ENCODE measurements at places on chromosomes 12 and 14.

DNA sequence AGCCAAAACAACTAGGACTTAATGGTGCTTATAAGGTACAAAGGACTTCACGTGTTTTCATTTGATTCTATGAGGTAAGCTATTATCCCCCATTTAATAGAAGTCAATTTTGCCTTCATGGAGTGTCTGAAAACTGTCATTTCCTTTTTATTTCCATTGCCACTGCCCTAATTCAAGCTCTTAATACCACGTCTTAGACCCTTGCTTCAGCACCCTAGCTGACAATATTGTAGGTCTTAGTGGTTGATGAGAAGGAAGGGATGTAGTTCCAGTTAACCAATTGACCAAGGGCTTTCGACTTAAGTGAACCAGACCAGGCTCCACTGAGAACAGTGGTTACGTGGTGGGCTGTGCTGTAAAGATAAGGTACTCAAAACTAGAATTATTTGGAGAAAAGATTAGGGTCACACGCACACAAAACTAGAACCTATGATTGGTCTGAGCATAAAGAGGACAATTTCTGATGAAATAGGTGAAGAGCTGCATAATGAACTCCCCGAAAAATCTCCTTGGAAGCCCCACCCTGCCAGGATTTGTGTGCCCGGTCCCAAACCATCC lies 9.6 kb upstream of the ASIC1 start:
- no peak for DNase-seq

DNA sequence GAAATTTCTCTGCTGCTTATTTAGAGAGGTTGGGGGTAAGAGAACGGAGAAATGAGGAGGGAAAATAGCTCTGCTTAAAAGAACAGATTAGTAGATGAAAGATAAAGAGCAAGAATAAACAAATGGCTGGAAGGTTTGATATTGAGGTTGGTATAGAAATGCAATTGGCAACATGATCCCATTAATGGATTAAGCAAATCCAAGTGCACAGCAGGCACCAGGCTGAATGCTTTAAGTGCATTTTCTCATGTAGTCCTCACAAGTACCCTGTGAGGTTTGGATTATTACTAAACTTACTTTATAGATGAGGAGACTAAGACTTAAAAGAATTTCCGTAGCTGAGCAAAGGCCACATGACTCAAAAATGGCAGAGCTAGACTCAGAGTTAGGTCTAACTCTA lies 76.9 kb upstream of the ATF1 start:
- DNase-seq = no peak

DNA sequence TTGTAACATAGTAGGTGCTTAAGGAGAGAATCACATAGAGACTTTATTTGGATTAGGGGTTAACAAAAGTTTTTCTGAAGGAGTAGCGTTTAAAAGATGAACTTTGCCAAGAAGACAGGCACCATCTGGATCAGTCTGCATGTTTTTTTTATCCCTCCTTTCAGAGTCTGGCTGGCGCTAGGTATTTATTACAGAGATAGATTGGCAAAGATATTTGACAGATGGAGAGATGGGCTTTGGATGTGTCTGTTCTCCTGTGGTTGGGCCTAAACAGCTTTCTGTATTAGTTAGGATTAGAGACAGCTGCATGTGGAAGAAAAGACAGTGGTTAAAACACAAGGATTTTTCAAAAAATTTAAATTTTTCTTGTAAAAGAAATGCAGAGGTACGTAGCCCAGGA lies 133.9 kb downstream of the C12orf75 start:
- DNase-seq = no peak

DNA sequence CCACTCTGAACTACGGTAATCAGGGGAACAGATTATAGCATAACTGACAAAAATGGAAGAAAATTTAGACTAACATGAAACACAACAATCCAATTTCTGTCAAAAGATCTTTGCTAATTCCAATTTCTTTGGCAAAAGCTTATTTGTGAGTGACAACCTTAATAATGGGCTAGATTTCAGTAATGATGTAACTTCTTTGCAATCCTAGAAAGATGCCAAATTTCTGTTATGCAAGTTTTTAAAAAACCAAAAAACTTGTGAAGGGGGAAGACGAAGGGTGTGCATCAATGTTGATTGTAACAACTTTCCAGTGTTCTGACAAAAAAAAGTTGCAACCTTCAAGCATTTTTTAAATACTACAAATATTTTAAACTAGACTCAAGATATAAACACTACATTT lies 59.9 kb downstream of the DICER1 start:
- no peak for DNase-seq

DNA sequence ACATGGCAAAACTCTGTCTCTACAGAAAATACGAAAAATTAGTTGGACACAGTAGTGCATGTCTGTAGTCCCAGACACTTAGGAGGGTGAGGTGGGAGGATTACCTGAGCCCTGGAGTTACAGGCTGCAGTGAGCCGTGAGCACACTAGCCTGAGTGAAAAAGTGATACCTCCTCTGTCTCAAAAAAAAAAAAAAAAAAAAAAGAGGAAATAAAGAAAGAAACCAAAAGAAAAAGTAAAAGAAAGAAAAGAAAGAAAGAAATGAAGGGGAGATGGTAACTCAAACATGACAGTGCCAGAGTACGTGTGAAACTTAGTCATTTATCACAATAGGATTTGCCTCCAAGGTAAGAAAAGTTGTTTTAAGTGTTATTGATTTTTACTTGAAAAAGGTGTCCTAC lies 407.0 kb upstream of the MGAT4C start:
- no peak for DNase-seq

DNA sequence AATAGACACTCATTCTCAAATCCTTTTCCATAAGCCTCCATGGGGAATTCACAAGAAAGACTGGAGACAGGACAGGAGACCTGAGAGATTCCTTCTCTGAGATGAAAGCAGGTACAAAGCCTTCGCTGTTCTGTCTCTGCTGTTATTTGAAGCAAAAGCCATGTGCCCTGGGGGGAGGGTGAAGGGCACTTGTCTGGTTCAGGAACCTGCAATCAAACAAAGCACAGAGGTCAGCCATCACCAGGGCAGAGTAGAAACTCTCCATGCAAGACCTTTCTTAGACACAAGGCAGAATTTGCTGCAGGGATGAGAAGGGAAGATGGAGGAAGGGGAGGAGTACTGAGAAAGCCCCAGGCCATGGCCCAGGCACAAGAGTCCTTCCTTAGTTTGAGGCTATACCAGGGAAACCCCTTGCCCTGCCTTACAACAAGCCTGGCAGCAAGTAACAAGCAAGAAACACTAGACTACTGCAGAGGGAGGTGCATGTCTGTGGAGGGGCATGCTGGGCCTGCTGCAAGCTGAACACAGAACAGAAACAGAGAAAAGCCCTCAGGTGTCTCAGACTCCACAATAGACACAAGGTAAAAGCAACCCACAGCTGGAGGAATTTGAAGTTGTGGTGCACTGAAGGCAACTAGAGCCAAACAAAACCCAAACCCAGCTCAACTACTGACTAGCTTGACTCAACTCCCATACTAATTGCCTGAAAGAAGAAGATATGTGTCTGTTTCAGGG lies 7.8 kb upstream of the ART4 start:
- DNase-seq = no peak

Data from NCI-H1417 (cell line).